ENCODE measurements at places on chromosomes 4 and X.
A peak's percentile ranks its signal among the peaks of the same experiment; 100 is the strongest.

DNA sequence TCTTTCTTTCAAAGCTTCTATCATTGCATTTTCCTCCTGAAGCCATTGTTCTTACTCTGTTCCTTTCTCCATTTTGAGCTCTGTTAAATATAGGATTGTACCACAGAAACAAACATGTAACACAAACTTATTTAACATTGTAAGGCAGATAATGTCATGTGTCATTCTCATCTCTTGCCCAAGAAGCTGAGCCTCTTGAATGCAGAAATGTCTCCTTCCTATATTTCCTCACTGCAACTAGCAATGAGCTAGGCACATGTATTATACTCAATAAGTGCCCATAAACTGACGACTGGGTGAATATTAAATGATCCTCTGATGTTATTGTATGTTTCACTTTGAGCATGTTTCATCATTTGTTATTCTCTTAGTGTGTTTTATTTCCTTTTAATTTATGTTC, 56.7 kb upstream of the SLC7A11 start:
- DNase-seq: no peak

- DNase-seq: no peak
Measured at GRCh38 chr4:55183926-55184599, 58.7 kb upstream of the KDR start.

DNA sequence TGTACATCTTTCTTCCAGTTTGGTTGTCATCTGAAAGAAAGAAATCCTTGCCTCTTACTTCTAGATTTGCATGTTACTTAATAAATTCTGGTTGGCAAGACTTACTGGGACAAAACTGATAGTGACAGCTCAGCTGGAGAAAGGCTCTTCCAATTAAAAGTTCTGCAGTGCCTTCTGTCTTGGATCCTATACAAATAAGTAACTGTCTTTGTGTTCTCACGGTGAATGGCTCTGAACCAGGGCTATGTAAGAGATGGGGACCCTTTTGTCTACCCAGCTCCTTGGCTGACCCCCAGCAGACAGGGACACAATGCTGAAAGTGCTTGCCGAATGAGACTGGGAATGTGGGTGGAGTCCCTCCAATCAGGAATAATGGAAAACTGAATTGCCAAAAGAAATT, 89.5 kb downstream of the AASDH start:
- no peak for DNase-seq

DNA sequence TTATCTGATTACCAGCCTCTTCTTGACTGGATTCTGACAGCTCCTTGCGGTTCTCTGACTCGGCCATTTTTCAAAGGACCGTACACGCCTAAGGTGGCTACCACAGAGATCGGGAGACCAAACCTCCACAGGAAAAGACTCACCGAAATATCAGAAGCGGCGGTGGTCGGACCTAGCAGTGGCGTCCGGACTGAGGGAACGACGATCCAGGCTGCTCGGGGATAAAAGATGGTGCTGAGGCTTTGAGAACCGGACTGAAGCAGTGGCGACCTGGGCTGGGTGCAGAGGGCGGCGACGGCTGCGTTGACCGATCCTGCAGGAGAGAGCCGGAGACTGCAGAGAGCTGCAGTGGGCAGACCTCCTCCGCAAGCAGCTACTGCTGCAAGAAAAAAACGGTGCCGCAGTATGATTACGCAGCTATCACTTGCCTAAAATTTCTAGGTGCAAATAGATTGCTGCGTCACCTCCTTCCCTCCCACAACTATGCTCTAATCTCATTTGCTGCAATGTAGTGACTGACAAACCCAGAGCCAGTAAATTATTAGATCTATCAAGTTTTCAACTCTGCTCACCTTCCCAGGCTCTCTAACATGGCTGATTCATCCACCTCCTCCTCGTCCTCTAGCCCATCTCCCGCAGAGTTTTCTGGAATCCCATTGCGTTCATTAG, at the start of gene NAP1L2:
NAP1L2 (minus strand) TSS at position 426 of the 669 bp plus-strand sequence; CDS start at position 67, 359 bp downstream.
- DNase-seq: peak; percentile 32
